ENCODE measurements at places on chromosomes 3 and 15.

DNA sequence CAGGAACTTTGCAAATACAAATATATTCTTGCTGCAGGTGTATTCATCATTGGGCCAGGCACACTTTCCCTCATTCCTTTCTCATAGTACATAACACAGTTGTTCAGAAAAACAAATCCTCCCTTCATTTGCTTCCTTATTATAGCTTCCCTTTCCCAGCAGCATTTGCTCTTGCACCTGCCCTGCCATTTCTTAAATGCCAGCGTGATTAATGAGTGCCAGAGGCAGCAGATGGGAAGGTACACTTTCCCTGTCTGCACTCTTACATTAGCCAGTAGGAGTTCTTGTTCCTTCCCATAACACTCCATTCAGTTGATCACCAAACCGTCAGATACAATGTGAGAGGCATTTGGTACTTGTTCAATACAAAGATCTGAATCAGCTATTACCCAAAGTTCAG is 128.5 kb upstream of the GAP43 start:
- H3K36me3 ChIP-seq, result no peaks in the 10 kb centered on the region
- no peak overlapping the region for H3K4me3 ChIP-seq
- H3K27me3 ChIP-seq, result peaks cover 10% of the 10 kb centered on the region

DNA sequence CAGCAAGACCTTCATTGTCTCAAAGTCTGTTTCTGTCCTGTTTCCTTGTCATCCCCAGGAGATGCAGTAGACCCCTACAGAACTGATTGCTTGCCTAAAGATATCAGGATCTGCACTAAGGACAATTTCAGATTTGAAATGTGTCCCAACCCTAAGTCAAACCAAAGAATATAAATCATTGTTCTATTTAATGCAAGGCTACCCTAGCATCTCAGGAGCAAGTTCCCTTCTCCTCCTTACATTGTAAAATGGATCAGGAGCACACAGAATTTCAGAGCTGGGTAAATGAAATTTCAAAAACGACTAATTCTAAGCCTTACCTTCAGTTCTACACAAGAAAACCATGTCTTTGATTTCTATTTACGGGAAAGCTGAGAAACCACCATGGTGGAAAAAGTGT is 360.9 kb upstream of the KCNH8 start:
- H3K27me3 ChIP-seq, result no peaks in the 10 kb centered on the region
- no peak overlapping the region for H3K27ac ChIP-seq
- H3K36me3 ChIP-seq, result no peaks in the 10 kb centered on the region
- DNase-seq, result no peak

GRCh38 chr3:30693470-30694120 is 87.2 kb downstream of the TGFBR2 start:
- peaks cover 82% of the 10 kb centered on the region for H3K36me3 ChIP-seq
- no peak overlapping the region for H3K27ac ChIP-seq
- peaks cover 36% of the 10 kb centered on the region for H3K4me1 ChIP-seq
- no peaks in the 10 kb centered on the region for H3K27me3 ChIP-seq

GRCh38 chr3:56379723-56380287 is 88.5 kb downstream of the ERC2 start:
- H3K4me1 ChIP-seq, result no peaks in the 10 kb centered on the region
- H3K27me3 ChIP-seq, result no peaks in the 10 kb centered on the region
- H3K27ac ChIP-seq, result no peak overlapping the region
- H3K36me3 ChIP-seq, result no peaks in the 10 kb centered on the region
- DNase-seq, result no peak

DNA sequence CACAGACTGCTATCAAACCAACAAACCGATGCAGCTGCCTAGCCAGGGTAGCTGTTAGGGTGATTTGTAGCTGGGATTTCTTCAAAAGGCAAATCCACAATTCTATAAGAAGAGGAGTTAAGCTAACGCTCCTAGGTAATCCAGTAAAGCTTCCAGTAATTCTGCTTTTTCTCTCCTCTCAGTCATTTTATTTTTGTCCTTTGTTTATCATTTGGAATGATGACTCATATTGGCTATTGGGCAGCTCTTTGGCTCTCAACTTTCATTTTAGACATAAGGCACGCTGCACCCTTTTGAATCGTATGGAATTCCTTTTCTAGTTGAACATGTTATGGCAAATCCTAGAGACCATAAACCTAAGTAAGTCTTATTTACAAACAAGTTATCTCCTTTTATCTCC is 53.2 kb upstream of the PPARG start:
- no peak for DNase-seq
- peaks cover 6% of the 10 kb centered on the region for H3K4me1 ChIP-seq
- H3K36me3 ChIP-seq, result peaks cover 3% of the 10 kb centered on the region

- H3K36me3 ChIP-seq, result no peaks in the 10 kb centered on the region
- peak overlapping the region; percentile 84 for H3K4me3 ChIP-seq
- H3K4me1 ChIP-seq, result peaks cover 46% of the 10 kb centered on the region
- DNase-seq, result peak; percentile 80
- peak overlapping the region; percentile 97 for H3K27ac ChIP-seq
- peaks cover 3% of the 10 kb centered on the region for H3K27me3 ChIP-seq
Observed at GRCh38 chr3:141796081-141796888, 33.1 kb downstream of the GRK7 start.

GRCh38 chr15:74314795-74315438 is 52.5 kb downstream of the CYP11A1 start:
- DNase-seq, result peak; percentile 43
- peaks cover 3% of the 10 kb centered on the region for H3K27me3 ChIP-seq
- peak overlapping the region; percentile 21 for H3K4me3 ChIP-seq
- peaks cover 29% of the 10 kb centered on the region for H3K4me1 ChIP-seq
- peak overlapping the region; percentile 58 for H3K27ac ChIP-seq

DNA sequence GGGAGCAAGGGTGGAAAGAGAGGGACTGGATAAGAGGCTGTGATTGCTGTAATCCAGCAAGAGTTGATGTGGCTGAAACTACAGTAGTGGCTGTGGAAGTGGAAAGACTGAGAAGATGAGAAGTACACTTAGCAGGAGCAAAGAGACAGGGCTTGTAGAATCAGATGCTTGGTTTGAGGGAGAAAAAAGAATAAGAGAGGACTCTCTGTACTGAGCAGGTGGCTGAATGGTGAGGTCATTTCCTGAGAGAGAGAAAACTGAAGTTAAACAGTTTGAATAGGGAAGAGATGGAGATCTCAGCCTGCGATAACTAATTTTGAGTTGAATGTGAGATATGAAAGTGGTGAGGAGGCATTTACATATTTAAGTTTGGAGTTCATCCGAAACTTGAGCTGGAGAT is 95.8 kb upstream of the SLC25A36 start:
- no peak overlapping the region for H3K4me3 ChIP-seq
- H3K27me3 ChIP-seq, result peaks cover 13% of the 10 kb centered on the region
- no peak for DNase-seq
- peaks cover 4% of the 10 kb centered on the region for H3K4me1 ChIP-seq
- H3K36me3 ChIP-seq, result no peaks in the 10 kb centered on the region
- no peak overlapping the region for H3K27ac ChIP-seq

DNA sequence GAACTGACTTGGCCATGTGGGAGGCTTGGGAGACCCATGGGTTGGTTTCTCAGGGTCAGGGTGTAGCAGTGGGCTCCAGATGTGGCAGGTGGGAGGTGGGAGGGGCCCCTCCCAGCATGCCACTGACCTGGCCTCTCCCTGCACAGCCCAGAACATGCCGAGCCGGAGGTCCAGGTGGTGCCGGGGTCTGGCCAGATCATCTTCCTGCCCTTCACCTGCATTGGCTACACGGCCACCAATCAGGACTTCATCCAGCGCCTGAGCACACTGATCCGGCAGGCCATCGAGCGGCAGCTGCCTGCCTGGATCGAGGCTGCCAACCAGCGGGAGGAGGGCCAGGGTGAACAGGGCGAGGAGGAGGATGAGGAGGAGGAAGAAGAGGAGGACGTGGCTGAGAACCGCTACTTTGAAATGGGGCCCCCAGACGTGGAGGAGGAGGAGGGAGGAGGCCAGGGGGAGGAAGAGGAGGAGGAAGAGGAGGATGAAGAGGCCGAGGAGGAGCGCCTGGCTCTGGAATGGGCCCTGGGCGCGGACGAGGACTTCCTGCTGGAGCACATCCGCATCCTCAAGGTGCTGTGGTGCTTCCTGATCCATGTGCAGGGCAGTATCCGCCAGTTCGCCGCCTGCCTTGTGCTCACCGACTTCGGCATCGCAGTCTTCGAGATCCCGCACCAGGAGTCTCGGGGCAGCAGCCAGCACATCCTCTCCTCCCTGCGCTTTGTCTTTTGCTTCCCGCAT is 7.9 kb upstream of the STAB1 start:
- no peak overlapping the region for H3K27ac ChIP-seq
- no peak overlapping the region for H3K4me3 ChIP-seq
- no peaks in the 10 kb centered on the region for H3K27me3 ChIP-seq
- no peaks in the 10 kb centered on the region for H3K4me1 ChIP-seq
- peaks cover 16% of the 10 kb centered on the region for H3K36me3 ChIP-seq

- no peak overlapping the region for H3K27ac ChIP-seq
- peaks cover 3% of the 10 kb centered on the region for H3K4me1 ChIP-seq
- no peaks in the 10 kb centered on the region for H3K27me3 ChIP-seq
- H3K36me3 ChIP-seq, result no peaks in the 10 kb centered on the region
Observed at GRCh38 chr3:46681387-46681786, 12.1 kb downstream of the ALS2CL start.

DNA sequence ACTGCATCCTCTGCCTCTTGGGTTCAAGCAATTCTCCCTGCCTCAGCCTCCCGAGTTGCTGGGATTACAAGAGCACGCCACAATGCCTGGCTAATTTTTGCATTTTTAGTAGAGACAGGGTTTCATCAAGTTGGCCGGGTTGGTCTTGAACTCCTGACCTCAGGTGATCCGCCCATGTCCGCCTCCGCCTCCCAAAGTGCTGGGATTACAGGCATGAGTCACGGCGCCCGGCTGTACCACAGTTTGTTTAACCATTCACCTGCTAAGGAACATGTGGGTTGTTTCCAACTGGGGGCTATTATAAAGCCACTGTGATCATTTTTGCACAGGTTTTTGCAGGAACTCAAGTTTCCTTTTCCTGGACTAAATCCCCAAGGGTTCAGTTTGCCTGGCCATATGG is 123.2 kb upstream of the RAP2B start:
- peaks cover 17% of the 10 kb centered on the region for H3K4me1 ChIP-seq
- peaks cover 2% of the 10 kb centered on the region for H3K27me3 ChIP-seq
- no peak overlapping the region for H3K4me3 ChIP-seq
- no peak for DNase-seq

DNA sequence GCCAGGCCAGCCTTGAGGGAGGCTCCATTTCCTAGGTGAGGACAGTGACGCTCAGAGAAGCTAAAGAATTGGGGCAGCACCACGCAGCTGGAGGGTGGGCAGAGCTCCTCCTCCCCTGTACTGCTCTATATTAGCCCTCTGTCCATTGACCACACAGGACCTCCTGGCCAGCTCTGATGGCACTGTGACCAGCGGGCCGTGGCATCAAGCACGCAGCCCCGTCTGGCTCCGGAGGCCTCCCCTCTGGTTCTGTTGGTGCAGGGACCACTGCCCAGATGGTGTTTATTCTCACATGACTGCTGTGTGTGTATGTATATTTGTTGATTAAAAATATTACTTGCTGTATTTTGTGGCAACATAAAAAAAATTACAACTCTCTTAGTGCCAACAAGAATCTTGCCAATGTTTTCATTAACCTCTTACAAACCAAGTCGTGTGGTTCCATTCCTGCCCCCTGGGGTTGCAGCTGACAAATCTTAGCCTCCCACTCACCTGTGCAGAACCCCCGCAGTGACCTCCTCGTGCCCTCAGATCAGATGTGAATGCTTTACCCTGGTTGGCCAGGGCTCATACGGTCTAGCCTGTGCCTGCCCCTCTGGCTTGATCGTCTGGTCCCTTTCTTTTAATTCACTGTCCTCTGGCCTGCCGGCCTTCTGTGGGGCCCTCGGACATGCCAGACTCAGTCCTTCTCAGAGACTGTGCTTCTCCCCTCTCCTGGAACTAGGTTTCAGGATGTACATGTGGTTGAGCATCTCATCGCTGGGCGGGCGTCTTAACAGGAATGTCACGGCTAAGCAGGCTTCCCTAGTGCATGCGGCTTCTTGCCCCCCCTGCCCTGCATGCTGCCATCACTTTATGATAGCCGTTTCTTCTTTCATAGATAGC is 14.8 kb downstream of the CHCHD6 start:
- H3K27ac ChIP-seq, result no peak overlapping the region
- no peaks in the 10 kb centered on the region for H3K4me1 ChIP-seq
- DNase-seq, result no peak
- H3K27me3 ChIP-seq, result no peaks in the 10 kb centered on the region
- H3K4me3 ChIP-seq, result no peak overlapping the region

GRCh38 chr3:115523458-115523857 is 99.9 kb upstream of the GAP43 start:
- DNase-seq, result no peak
- no peak overlapping the region for H3K27ac ChIP-seq
- H3K4me1 ChIP-seq, result peaks cover 7% of the 10 kb centered on the region
- H3K36me3 ChIP-seq, result no peaks in the 10 kb centered on the region

- H3K27me3 ChIP-seq, result peaks cover 3% of the 10 kb centered on the region
- peaks cover 5% of the 10 kb centered on the region for H3K4me1 ChIP-seq
- H3K27ac ChIP-seq, result no peak overlapping the region
Observed at GRCh38 chr3:169594402-169594801, 69.1 kb downstream of the MECOM start.

DNA sequence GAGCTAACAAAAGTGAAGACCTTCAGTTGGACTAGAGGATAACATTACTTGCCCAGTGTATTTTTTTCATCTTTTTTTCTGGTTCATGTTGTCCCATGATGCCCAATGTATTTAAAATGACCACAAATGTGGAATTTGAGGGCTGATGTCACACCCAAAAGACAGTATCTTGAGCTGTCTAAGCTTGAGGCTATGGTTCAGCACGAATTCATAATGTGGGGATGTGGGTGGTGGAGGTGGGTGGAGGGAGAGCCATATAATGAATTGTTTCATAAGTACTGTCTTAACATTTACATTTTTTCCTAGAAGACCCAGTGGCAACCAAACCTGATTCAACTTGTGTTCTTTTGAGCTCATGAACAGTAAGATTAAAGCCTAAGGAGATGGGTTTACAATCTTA is 37.5 kb downstream of the CHAC1 start:
- peaks cover 12% of the 10 kb centered on the region for H3K4me1 ChIP-seq
- H3K27me3 ChIP-seq, result no peaks in the 10 kb centered on the region
- no peak for DNase-seq
- no peak overlapping the region for H3K27ac ChIP-seq
- H3K36me3 ChIP-seq, result peaks cover 57% of the 10 kb centered on the region

DNA sequence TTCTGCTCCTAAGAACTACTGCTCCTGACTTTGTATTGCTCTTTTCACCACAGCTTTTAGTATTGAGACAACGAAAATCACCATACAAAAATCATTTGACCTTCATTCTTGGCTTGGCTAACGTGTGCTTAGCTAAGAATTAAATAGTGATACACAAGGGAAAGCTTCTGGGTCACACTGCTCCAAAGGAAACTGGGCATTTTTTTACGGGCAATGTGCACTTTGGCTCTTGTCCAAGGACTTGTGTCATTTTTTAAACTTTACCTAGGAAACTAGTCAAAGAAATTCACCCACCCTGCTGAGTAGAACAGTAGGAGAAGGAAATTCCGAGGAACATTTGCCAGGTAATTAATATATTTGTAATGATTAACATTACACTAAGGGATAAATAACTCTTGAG is 19.8 kb downstream of the WDR72 start:
- H3K27ac ChIP-seq, result no peak overlapping the region
- no peaks in the 10 kb centered on the region for H3K27me3 ChIP-seq
- no peak overlapping the region for H3K4me3 ChIP-seq
- no peak for DNase-seq
- H3K36me3 ChIP-seq, result no peaks in the 10 kb centered on the region

GRCh38 chr3:124886168-124887056 is 753 bp downstream of the ITGB5 start:
- H3K27ac ChIP-seq, result no peak overlapping the region
- DNase-seq, result no peak
- peak overlapping the region; percentile 53 for H3K4me3 ChIP-seq

- H3K27ac ChIP-seq, result no peak overlapping the region
- DNase-seq, result peak; percentile 53
- peaks cover 8% of the 10 kb centered on the region for H3K27me3 ChIP-seq
- H3K4me3 ChIP-seq, result no peak overlapping the region
- H3K36me3 ChIP-seq, result no peaks in the 10 kb centered on the region
- H3K4me1 ChIP-seq, result peaks cover 11% of the 10 kb centered on the region
Observed at GRCh38 chr3:46848271-46849044, 14.8 kb downstream of the MYL3 start.
